ENCODE measurements at places on chromosomes 7 and 10. TPM values are rescaled to one million over a fixed set of nuclear protein-coding genes. Genes with fewer than 3 reads are reported as not detected.

Gene PDLIM1
- total RNA-seq, result 41.1 TPM

- no peak for DNase-seq
Measured at GRCh38 chr10:115049960-115050359, 43.2 kb upstream of the ATRNL1 start.

DNA sequence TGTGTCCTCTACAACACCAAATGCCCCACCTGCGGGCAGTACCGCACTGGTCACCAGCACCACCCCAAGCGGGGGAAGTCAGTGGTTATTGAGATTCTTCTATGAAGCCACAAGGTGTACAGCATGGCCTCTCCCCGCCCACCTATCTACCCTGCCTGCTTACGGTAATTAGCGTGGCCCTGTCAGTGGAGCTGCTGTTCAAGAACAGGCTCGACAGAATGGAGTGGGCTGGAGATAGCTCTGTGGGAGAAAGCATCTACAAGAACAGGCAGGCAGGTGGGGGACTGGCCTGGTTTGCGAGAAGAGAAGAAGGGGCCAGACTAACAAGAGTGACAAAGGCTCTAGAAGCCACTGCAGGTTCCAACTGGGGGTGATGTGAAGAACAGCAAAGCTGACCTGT, 108.3 kb downstream of the RNF216 start:
- no peak for DNase-seq

DNA sequence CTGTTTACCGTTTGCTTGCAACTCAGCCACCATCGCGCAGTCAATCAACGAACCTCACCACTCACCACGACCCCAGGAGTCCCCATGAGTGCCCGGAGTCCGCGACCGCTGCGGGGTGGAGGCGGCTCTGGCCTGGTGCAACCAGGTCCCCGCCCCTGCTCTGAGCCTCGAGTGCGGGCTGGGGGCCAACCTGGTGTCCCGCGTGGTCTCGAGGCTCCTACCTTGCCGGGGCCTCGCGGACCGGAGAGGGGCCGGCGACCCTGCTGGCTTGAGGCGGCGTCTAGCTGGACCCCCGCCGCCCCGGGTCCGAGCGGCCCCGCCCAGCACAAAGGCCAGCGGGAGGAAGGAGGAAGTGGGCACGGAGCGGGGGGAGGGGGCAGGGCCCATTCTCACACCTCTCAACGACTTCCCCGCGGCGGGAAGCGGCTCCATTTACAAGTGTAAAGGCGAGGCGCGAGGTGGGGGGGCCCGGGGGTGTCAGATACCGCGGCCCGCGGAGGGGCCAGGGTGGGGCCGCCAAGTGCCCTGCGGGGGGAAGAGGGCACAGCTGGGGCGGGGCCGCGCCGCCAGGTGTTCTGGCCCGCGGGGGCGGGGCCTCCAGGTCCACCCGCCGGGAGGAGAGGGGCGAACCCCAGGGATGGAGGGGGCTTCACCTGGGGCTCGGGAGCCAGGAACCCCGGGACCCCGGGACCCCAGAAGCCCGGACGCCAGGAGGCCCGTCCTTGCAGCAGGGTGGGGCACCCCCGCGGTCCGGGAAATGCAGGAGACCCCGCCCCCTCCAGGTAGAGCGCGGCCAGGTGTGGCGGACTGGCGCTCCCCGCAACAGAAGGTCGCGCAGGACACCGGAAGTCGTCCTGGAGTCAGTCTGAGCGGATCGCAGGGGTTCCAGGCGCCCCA, 8.6 kb downstream of the CTBP2 start:
- no peak for DNase-seq

GRCh38 chr7:148037044-148037443, 553.5 kb upstream of the C7orf33 start:
- no peak for DNase-seq

Gene POT1
- 53.5 TPM for total RNA-seq

GRCh38 chr7:150587551-150587950, 20.4 kb downstream of the GIMAP4 start:
- no peak for DNase-seq

Gene ODAD2
- total RNA-seq, result 1.0 TPM

Gene RAB19
- not detected for total RNA-seq

GRCh38 chr10:97211229-97211628, 25.5 kb upstream of the SLIT1 start:
- no peak for DNase-seq

DNA sequence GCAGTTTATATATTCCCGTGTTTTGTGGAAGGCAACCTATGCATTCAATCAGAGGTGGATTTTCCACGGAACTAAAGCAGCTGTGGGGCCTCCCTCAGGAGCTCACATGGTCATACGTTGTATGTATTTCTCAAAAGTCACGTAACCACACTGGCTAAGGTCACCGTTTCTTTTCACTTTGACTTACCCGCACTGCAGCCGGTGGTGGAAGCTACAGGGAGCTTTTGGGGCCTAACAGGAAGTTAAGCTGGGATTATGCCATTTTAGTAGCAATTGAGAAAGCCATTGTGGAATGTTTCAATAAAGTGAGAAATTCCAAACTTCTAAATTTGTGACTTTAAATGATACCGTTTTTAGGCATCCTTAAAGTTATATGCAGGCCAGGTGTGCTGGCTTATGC, 111.2 kb upstream of the KLF6 start:
- no peak for DNase-seq

Gene JCAD
- 26.1 TPM for total RNA-seq

- DNase-seq, result no peak
Measured at GRCh38 chr10:60800918-60801317, 22.6 kb downstream of the CDK1 start.

GRCh38 chr10:116146372-116147140, 126.5 kb downstream of the GFRA1 start:
- no peak for DNase-seq

- peak; percentile 87 for DNase-seq
Measured at GRCh38 chr7:87510411-87510875, 35.0 kb upstream of the ABCB4 start.

GRCh38 chr10:5317547-5318107, 47.1 kb upstream of the UCN3 start:
- peak; percentile 37 for DNase-seq

Gene CLDN4
- 24.3 TPM for total RNA-seq

- no peak for DNase-seq
Measured at GRCh38 chr10:128958834-128959690, 508.0 kb upstream of the MGMT start.

GRCh38 chr10:20415684-20416083, 481.4 kb downstream of the NEBL start:
- DNase-seq, result peak; percentile 11

DNA sequence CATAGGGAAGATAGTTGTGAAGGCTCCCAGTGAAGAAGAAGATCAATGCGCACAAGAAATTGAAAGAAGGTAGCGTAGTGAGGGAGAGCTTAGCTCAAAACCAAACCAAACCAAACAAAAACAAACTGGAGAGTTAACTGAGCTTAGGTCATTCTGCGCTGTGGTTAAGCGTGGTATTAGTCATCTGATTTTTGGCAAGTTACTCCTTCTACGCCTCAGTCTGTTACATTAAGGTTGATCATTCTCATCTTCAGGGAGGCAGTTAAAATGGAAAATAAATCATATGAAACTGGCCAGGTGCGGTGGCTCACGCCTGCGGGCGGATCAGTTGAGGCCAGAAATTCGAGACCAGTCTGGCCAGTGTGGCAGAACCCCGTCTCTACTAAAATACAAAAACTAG, 259.7 kb downstream of the EXOC4 start:
- no peak for DNase-seq

DNA sequence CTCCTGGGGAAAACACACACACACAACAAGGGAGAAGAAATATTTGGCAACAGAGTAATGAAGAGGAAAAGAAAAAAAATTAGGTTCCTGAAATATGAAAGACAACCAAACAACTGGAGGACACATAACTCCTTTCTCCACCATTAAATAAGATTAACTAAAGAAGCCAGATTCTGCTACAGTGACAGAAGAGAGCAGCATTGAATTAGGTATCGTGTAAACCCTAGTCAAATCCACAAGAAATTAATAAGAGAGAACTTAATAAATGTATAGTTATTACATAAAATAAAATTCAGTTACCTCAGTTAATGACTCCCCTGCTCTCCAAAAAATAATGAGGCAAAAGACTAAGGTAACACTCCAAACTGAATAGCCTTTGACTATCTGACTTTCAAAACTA, 306.7 kb downstream of the CRPPA start:
- DNase-seq, result no peak

- DNase-seq, result peak; percentile 7
Measured at GRCh38 chr7:141076377-141076776, 2.5 kb downstream of the TMEM178B start.

Gene KMT2C
- total RNA-seq, result 97.7 TPM

- DNase-seq, result no peak
Measured at GRCh38 chr7:155643804-155644177, 670 bp upstream of the RBM33 start.

DNA sequence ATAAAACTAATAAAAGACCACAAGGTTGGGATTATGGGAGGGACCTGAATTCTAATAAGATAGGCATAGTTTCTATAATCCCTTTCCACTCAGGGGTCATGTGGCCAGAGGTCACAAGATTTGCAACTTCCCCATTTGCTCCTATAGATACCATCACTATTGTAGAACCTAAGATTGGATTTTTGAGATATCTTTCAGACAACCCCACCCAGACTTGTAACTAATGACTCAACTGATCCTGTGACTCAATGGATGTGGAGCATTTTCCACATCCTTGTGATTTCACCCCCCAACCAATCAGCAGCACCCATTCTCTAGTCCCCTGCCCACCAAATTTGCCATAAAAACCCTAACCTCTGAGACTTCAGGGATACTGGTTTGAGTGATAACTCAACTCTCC, 51.9 kb upstream of the PIK3AP1 start:
- DNase-seq, result no peak

DNA sequence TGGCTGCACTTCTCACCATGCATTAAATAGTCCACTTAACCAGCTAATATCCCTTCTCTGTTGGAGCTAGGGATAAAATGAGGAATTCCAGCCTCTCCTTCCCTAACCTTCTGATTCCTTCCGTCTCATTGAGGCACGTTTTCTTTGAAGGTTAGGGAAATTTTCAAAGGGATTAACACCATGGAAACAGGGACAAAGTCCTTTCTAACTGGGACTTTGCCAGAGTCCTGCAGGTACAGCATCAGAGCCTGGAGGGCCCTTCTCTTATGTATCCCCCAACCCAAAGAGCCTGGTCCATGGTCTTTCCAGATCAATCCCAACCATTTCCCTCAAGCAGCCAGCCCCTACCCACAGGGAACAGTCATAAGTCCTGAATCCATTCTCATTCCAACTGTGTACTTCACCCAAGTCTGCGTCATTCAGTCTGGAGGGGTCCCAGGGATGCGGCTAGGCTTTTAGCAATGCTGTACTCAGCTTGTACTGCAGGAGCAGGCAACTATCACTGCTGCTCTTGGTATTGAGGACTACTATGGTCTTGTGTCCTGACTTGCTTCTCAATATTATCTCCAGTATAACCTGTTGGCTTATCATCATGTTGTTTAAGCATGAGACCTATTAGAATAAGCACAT, 34.6 kb upstream of the CROT start:
- no peak for DNase-seq

DNA sequence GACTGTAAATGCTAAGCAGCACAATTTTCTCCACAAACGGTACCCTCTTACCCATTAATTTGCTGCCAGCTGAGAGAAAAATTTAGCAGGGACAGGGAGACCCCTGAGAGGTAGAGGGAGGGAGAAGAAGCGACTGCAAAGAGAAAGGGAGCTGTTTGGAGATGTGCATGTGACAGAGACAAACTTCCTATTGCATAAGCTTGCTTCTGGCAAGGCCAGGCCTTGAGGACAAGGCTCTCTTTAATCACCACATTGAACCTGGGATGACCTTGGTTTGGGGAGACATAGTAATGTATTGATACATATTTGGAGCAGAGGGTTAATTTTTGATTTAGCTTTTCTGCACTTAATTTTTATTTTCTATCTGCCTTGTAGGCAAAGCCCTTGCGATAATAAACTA, 31.1 kb upstream of the HIBADH start:
- no peak for DNase-seq

GRCh38 chr10:80739328-80739727, 201.6 kb downstream of the SH2D4B start:
- no peak for DNase-seq

- DNase-seq, result no peak
Measured at GRCh38 chr10:69101451-69102095, 13.7 kb downstream of the SRGN start.

Gene AMPH
- 10.7 TPM for total RNA-seq

Gene OLAH
- not detected for total RNA-seq

DNA sequence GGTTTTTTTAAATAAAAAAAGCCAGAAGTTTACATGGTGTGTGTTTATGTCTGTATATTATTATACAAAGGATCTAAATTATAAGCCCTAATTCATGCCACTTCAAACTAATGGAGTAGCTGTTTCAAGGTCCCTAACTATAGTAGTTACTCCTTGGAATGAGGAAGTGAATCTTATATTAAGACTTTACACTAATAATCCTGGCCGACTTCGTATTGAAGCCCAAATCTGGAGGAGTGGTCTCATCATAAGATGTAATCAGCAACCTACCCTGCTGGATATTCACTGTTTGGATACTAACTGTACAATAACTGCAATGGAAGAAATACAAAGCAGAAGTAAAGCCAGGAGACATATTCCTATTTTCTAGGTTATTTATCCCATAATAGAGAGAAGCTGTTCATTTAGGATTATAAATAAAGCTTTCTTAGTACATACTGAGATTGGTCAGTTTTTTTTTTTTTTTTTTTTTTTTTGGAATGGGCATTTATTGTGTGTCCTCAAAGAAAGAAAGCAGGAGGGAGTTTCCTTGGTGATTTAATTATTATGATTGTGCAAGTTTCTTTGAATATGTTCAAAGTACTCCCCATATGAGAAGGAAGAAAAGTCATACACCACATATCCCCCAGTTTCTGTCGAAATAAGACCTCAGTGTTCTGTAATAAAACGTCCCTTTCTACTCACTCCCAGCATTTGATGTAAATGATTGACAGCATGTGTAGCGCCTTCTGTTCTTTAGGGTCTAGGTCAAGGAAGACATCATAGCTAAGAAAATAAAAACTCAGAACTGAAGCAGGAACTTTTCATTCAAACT, 397.8 kb downstream of the EXOC4 start:
- no peak for DNase-seq

Gene PPP1R17
- not detected for total RNA-seq

GRCh38 chr7:30871655-30872054, 40.0 kb upstream of the AQP1 start:
- DNase-seq, result no peak

GRCh38 chr7:106206826-106207541, 77.8 kb downstream of the NAMPT start:
- no peak for DNase-seq

GRCh38 chr10:91378061-91378460, 32.1 kb upstream of the HECTD2 start:
- DNase-seq, result no peak
